ENCODE measurements at places on chromosomes 2 and 18. TPM values are rescaled to one million over a fixed set of nuclear protein-coding genes. Genes with fewer than 3 reads are reported as not detected.

TMEM247 gene
- total RNA-seq = not detected

TYW5 gene
- 7.6 TPM for total RNA-seq

POTEI gene
- total RNA-seq = not detected

RNF125 gene
- total RNA-seq = 34.1 TPM

EML6 gene
- 1.2 TPM for total RNA-seq

CROCC2 gene
- not detected for total RNA-seq

APLF gene
- total RNA-seq = 3.3 TPM

PSMA8 gene
- 0.91 TPM for total RNA-seq

MRPL44 gene
- total RNA-seq = 28.1 TPM

MSTN gene
- not detected for total RNA-seq

UBXN2A gene
- 13.9 TPM for total RNA-seq

FAM237A gene
- total RNA-seq = not detected

GPR75 gene
- total RNA-seq = 2.1 TPM

TOGARAM2 gene
- total RNA-seq = 4.0 TPM

MBOAT2 gene
- 4.2 TPM for total RNA-seq

KCNK3 gene
- total RNA-seq = not detected

ABHD1 gene
- not detected for total RNA-seq

PROKR1 gene
- not detected for total RNA-seq

FIGN gene
- not detected for total RNA-seq

CHCHD5 gene
- 37.3 TPM for total RNA-seq

CFAP221 gene
- not detected for total RNA-seq

SERPINB12 gene
- not detected for total RNA-seq

All from activated naive CD4-positive, alpha-beta T cell treated with anti-CD3 and anti-CD28 coated beads, Interleukin-2, amount 10 ng/mL, durations not matched to agents 5 hours and 36 hours (primary cell).